Activated effector memory CD4-positive, alpha-beta T cell treated with Interleukin-2 at 50 U/mL for 16 hours (primary cell): ENCODE measurements at places on chromosomes 5 and 9.
A peak's percentile ranks its signal among the peaks of the same experiment; 100 is the strongest.

DNA sequence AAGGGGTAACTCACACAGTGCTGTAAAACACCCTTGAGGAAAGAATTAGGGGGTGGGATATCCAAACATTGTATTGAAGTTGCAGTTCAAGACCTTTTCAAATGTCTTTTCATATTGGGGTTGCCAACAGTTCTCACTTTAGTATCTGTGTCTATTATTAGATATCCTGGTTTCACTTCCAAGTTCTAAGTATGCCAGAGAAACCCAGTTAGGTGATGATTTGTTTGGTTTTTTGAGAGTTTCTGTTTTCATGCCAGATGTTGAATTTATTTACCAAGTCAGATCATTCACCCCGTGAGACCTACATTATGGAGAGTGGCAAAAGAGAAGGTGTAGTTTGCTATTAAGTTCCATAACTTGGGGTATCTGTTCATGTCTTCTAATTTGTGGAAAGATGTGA, 64.5 kb downstream of the C9orf152 start:
- DNase-seq, result no peak

DNA sequence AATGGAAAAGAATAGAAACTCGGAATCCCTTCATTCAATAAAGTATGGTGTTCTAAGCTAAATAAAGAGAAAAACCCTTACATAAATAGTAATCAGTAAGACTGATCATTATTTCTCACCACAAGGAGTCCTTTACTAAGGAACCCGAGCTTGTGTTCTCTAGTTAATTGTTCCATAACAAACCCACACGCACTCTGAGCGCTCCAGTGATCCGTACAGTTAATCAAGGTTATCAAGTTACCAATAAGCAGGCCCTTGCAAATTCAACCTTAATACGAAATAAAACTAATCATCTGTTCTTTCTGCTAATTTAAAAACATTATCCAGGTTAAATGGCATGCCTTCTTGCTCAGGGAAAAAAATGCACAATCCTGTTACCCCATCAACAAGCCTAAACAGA, 224.4 kb downstream of the FRMD3 start:
- DNase-seq, result no peak

- no peak for DNase-seq
These were observed 9.0 kb downstream of the TERT start for GRCh38 chr5:1285883-1286291.

GRCh38 chr9:78393340-78393739, 96.4 kb downstream of the PSAT1 start:
- DNase-seq, result no peak

GRCh38 chr9:102841376-102841775, 153.8 kb upstream of the CYLC2 start:
- no peak for DNase-seq

DNA sequence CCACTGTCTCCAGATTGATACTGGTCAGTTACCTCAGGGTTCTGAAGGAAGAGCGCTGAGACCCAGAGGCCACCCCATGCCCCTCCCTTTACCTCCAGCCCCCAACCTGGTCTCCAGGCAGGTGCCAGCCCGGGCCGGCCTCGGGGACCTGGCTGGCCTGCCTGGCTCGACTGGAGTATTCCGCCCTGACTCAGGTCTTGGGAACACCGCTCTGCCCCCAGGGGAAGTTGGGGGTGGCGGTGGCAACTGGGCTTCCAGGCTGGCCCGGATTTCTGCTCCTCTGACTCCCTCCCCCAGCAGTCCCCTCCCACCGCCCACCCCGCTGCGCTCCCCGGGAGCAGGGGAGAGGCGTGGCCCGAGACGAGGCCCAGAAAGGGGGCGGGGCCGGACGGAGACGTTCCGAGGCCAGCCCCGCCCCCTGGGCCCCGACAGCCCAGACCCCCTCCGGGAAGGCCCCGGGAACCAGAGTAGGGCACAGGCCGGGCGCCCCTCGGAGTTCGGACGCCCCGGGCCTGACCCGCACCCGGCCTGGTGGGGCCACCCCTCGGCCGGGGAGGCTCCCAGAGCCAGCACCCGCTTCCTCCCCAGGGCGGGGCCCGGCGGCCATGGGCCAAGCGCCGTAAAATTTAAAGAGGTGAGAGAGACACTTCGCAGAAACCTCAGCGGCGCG, 82.5 kb upstream of the ZBTB43 start:
- DNase-seq, result peak; percentile 83

DNA sequence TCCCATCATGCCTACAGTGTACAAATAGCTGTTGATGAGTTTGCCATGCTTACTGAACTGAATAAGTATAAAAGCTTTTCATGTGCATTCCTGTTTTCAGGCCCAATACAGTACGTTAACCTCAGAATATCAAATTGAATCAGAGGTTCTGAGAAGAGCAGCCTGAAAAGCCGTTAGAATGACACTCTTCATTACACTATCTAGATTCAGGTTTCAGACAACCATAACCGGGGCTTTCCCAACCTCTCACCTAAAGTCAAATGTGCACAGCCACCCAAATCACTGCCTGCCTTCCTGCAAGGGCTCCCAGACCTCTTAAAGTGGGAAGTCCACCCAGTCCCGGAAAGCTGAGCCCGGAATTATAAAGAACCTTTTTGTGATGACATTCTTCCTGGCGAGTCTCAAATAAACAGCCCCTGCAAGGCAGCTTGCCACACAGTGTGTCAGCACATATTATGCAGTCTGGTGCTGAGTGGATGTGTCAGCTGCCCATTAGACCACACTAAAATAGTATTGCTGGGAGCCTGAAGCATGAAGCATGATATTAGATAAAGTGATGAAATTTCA, 245.8 kb downstream of the TLE4 start:
- no peak for DNase-seq

DNA sequence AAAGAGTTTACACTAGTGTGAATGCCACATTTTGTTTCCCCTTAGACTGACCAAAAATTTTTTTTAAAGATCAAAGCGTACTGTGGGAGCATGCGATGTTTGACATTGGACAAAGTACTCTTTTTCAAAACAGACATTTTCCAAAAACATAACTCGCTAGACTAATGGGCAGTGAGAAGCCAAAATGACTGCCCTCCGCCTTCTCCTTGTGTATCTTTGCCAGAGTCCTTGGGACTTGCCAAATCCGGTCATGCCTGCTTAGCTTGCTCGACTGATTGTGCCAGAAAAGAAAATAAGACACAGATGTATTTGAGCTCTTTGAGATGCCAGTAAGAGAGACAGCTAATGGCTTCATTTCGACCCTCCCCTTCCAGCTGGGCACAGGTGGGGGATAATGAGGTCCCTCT, 157.5 kb downstream of the MAPKAP1 start:
- DNase-seq, result no peak

- no peak for DNase-seq
These were observed 1.1 kb downstream of the PLPP6 start for GRCh38 chr9:4662989-4663792.

DNA sequence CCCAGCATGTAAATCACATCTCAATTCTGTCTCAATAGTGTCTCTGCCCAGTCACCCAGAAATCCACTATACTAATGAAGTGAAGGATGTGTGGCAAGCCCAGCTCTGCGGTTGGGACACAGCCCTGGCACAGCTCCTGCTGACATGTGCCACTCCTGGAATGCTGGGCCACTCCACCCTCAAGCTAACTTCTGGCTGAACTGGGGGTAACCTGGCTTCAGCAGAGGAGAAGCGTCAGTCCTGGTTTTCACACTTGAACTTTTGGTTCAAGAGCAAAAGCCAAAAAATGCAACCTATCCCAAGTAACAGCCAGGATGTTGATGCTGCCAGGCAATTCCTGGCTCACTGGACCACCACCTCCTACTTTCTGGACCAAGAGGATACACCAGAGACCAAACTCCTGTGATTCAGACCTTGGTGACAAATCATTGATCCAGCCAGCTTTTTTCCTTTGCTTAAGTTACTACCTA, 86.4 kb downstream of the ARRDC3 start:
- DNase-seq, result no peak

GRCh38 chr9:99907208-99907532, 716 bp downstream of the STX17 start:
- no peak for DNase-seq

- no peak for DNase-seq
These were observed 120.8 kb upstream of the PDE4D start for GRCh38 chr5:60014331-60014730.

GRCh38 chr5:4954048-4954447, 186.1 kb upstream of the ADAMTS16 start:
- DNase-seq, result no peak

GRCh38 chr5:61796773-61797172, 464.7 kb downstream of the ZSWIM6 start:
- DNase-seq, result no peak

DNA sequence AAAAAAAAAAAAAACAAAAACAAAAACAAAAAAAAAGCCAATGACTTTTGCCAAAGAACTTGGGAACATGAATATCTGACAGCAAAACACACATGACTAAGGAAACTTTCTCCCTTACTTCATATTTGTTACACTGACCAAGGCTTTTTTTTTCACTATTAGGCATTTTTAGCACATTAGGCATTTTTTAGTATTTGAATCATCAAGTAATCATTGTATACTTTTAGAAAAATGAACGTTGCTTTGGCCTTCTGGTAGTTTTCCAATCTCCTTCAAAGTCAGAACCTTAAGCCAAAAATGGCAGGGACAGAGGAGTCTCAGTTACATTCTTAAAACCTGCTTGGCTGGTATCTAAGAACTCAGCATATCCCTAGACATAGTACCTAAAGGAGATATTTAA, 19.3 kb downstream of the NREP start:
- DNase-seq, result no peak

- DNase-seq, result no peak
These were observed 374.2 kb downstream of the EFNA5 start for GRCh38 chr5:107296572-107296971.

- no peak for DNase-seq
These were observed 147.5 kb downstream of the PAM start for GRCh38 chr5:102902647-102903046.

DNA sequence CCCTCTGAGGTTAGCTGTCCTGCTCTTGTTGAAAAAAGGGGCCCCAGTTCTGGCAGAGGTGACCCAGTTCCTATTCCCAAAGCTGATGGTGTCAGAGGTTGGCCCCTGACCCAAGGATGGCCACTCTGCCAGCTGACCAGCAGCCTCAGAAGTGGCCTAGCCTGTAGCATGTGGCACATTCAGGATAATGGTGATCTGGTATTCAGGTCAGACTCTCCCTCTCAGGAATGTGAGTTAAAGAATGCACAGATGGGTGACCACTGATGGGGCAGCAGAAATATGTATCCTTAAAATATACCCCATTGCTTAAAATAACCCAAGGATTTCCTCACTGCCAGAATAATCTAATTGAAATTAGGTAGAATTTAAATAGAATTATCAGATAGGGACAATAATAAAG, 369.2 kb downstream of the SEMA5A start:
- no peak for DNase-seq

GRCh38 chr5:79508354-79508753, 5.6 kb downstream of the HOMER1 start:
- no peak for DNase-seq

- no peak for DNase-seq
These were observed 111.4 kb downstream of the C9orf50 start for GRCh38 chr9:129509533-129509928.

GRCh38 chr5:102545175-102545574, 46.4 kb upstream of the SLCO6A1 start:
- no peak for DNase-seq

DNA sequence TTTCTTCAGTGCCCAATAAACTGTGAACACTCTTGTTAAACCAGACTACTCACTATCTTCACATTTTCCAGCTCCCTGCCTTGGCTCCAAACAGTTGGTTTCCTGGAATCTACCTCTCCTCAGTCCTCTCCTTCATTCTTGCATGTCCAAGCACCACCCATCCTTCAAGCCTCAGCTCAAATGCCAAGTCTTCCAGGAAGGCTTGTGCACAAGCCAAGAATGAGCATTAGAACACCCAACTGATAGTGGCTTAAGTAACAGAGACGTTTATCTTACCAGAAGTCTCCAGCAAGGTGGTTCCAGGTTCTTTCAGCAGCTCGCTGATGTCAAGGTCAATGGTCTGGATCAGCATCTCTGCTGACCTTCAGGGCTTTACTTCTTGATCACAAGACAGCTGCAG, 60.1 kb downstream of the PTPDC1 start:
- DNase-seq, result no peak

DNA sequence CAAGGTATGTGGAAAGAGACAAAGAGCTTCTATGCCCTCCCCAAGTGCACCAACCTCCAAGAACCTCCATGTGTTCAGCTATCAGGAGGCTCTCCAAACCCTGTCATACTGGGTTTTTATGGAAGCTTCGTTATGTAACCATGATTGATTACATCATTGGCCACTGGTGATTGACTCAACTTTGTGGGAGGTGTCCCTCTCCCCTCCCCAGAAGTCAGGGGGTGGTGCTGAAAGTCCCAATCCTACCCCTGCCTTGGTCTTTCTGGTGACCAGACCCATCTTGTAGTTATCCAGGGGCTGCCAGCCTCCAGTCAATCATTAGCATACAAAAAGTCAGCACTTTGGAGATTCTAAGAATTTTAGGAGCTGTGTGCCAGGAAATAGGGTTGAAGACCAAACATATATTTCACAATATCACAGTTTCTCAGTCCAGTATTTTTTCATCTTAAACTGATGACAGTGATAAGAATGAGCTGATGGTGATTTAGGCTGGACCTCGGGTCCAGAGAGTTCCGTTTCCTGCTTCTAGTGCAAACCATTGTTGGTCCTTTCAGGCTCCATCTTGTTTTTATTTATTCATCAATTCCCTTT, 27.3 kb upstream of the FANCC start:
- DNase-seq, result no peak

DNA sequence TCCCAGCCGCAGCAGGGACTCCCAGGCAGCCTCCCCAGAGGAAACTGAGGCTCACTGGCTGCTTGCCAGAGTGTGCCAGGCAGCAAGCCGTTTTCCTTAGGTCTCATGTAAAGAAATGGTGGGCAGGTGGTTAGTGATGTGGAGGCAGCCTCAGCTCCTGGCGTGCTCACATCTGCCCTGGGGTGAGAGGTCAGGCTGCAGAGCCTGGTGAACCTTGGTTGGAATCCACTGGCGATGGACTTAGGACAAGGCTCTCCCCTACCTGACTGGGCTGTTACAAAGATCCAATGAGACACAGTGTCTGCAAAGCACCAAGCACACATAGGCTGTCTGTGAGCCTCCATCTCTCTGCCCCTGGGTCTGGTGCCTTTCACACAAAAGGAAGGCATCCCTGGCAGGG, 30.9 kb downstream of the LHX6 start:
- no peak for DNase-seq

- no peak for DNase-seq
These were observed 160.4 kb downstream of the MEF2C start for GRCh38 chr5:88722546-88723073.

GRCh38 chr9:14099737-14100136, 214.2 kb downstream of the NFIB start:
- DNase-seq, result no peak

DNA sequence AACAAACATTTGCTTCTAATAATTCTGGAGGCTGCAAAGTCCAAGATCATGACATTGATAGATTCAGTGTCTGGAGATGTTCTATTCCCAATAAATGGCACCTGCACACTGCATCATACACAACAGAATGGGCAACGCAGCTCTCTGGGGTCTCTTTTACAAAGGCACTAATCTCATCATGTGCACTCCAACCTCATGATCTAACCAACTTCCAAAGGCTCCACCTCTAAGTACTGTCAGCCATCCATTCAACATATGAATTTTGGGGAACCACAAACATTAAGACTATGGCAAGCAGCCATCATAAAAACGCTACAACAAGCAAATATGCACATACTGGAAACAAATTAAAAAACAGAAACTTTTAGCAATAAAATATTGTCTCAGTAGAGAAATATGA, 121.1 kb downstream of the CYLC2 start:
- DNase-seq, result no peak
